ENCODE measurements at places on chromosomes 1 and 21. TPM values are rescaled to one million over a fixed set of nuclear protein-coding genes. Genes with fewer than 3 reads are reported as not detected.

DNA sequence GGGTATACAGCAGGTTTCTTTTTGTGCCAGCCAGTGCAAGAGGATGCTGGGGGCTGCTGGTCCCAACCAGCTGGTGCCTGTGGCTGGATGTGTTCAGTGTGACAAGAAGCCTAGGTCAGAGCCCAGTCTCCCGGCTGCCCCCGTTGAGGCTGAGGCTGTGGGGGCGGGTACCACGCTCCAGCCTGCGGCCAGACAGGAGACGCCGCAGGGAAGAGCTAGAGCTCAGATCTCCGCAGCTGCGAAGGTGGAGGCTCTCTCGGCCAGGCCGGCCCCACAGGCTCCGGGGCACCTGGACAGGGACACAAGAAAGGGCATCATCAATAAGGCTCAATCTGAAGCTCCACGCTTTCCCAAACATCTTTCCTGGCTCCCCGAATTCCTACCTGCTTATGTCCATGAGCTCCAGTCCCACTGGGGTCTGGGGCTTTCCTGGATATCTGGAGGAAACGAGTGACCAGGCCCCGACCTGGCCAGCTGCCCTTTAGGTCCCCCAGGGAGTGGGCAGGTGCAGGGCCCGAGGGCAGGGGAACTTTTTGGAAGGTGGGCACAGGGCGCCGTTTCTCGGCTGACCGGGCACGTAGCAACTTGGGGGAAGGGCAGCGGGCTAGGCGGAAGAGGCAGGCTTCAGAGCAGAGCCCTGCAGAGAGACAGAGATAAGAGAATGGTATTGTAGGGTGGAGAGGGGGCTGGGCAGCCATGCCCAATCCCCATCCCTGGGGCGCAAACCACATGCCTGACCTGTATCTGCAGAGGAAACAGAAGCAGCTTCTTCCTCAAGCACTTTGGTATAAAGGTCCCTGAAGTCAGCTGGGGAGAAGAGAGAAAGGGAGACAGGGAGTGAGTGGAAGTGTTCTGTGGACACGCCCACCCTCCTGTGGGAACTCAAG is 7.4 kb downstream of the ENTREP3 start:
- H3K27ac ChIP-seq: no peak overlapping the region
- no peaks in the 10 kb centered on the region for H3K27me3 ChIP-seq
- H3K4me3 ChIP-seq: no peak overlapping the region
- peaks cover 18% of the 10 kb centered on the region for H3K4me1 ChIP-seq
- H3K36me3 ChIP-seq: peaks cover 7% of the 10 kb centered on the region
- no peak for DNase-seq

DNA sequence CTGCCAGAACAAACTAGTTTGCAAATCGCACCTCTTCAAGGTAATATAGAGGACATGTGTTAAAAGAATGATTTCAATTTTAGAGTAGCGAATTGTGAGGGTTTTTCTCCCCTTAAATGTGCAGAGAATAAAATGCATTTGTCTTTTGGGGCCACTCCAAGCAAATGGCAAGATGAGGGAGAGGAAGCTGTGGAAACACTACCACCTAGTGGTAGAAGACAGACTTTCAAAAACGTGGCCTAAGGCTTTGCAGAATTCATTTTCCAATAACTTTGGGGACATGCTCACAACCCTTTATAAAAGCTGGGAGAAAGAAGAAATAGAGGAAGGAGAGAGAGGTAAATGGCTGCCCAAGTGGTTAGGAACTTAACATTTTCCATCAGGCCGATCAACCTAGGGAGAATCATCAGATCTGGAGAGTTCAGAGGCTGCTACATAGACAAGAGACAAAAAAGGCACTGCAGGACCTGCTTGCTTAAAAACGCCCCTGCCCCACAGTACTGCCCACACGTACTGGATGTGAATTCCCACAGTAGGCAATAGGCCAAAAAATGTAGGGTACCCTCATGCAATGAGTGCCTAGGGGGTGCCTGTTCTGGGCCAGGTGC is 15.7 kb upstream of the RCAN1 start:
- no peaks in the 10 kb centered on the region for H3K4me1 ChIP-seq
- DNase-seq: no peak
- no peak overlapping the region for H3K27ac ChIP-seq
- H3K36me3 ChIP-seq: no peaks in the 10 kb centered on the region
- peaks cover 25% of the 10 kb centered on the region for H3K27me3 ChIP-seq
- no peak overlapping the region for H3K4me3 ChIP-seq

Gene CNIH3
- total RNA-seq: 3.2 TPM

Gene GSTM1
- total RNA-seq: 39.0 TPM

Gene DUSP23
- 17.2 TPM for total RNA-seq

- no peak for DNase-seq
- H3K27ac ChIP-seq: no peak overlapping the region
- H3K4me3 ChIP-seq: no peak overlapping the region
These were observed 10.6 kb downstream of the URB1 start for GRCh38 chr21:32382108-32382644.

DNA sequence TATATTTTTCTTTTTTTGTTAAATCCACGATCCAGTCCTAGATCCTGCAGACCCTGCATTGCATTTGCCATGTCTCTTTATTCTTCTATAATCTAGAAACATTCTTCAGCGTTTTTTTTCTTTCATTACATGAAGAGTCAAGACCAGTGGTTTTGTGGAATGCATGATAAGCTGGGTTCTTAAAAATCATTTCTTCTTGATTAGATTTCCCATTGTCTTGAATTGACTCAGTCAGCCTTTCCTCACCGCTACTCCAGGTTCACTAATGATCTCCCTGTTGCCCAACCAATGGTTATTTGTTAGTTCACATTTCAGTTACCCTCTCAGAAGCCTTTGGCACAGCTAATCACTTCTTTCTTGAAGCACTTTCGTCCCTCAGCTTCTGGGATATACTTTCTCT is 25.2 kb downstream of the CHD1L start:
- H3K4me1 ChIP-seq: no peaks in the 10 kb centered on the region
- H3K27ac ChIP-seq: no peak overlapping the region
- H3K27me3 ChIP-seq: no peaks in the 10 kb centered on the region
- peaks cover 30% of the 10 kb centered on the region for H3K36me3 ChIP-seq
- H3K4me3 ChIP-seq: no peak overlapping the region
- no peak for DNase-seq

- H3K36me3 ChIP-seq: no peaks in the 10 kb centered on the region
- H3K4me3 ChIP-seq: no peak overlapping the region
- H3K27ac ChIP-seq: no peak overlapping the region
These were observed 14.1 kb upstream of the PADI4 start for GRCh38 chr1:17293681-17294425.

GRCh38 chr1:68255301-68255700 is 23.0 kb upstream of the WLS start:
- peaks cover 10% of the 10 kb centered on the region for H3K4me1 ChIP-seq
- H3K36me3 ChIP-seq: no peaks in the 10 kb centered on the region
- no peak for DNase-seq
- H3K27ac ChIP-seq: no peak overlapping the region
- H3K27me3 ChIP-seq: no peaks in the 10 kb centered on the region
